ENCODE measurements at places on chromosomes 13 and 19.
A peak's percentile ranks its signal among the peaks of the same experiment; 100 is the strongest.

GRCh38 chr13:44780591-44781280 lies 204.6 kb upstream of the TSC22D1 start:
- DNase-seq: no peak

DNA sequence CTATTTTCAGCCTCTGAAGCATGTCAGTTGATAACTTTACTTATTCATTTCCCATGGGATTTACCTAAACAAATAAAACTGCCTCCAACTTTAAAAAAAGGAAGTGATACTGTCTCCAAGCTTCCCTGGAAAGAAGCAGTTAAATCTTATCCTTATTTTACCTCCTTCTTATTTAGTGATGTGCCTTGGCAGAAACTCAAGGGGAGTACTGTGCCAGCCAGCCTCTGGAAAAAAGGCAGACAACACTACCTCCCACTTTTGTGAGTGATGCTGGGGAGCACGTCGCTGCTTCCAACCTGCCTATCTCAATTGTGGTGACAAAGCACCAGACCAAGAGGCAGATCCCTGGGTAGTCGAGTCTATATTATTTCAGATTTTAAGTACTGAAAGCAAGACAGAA lies 765.6 kb downstream of the DIAPH3 start:
- peak; percentile 70 for DNase-seq

- DNase-seq: no peak
These were observed 5.5 kb upstream of the SLC1A6 start for GRCh38 chr19:14985133-14985532.

- no peak for DNase-seq
These were observed 32.2 kb upstream of the IPO5 start for GRCh38 chr13:97921176-97921816.

- DNase-seq: no peak
These were observed 167.2 kb upstream of the KLF12 start for GRCh38 chr13:74301258-74301935.

DNA sequence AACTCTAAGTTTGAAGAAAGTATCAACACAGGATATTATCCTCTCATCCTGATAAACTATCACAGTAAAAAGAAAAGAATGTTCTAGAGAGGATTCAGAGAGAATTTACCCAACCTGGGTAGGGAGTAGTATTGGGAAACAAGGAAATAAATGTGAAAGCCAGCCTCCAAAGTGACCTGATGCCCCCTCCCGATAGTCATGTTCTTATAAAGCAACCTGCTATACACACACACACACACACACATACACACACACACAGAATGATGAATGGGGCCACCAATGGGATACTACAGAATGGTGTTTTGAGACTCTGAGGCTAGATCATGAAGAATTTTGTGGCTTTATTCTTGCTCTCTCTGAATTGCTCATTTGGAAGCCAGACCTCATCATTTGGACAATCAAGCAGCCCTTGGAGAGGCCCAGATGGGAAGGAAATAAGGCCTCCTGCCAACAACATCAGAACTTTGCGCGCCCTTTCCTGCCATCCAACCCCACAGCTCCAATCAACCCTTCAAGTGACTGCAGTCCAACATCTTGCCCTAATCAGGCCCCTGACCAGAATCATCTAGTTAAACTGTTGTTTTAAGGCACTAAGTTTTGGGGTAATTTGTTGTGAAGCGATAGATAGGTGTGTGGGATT lies 807.9 kb upstream of the ARGLU1 start:
- no peak for DNase-seq
